ENCODE measurements at places on chromosomes 6 and 20. TPM values are rescaled to one million over a fixed set of nuclear protein-coding genes. Genes with fewer than 3 reads are reported as not detected.

The MAPK13 gene
- total RNA-seq, result 52.9 TPM

The SLC26A8 gene
- total RNA-seq, result not detected

The AP5S1 gene
- total RNA-seq, result 13.7 TPM

The CLDN20 gene
- not detected for total RNA-seq

The MMUT gene
- 13.0 TPM for total RNA-seq

The IMPG1 gene
- not detected for total RNA-seq

The EDN1 gene
- total RNA-seq, result 59.8 TPM

The SRMS gene
- total RNA-seq, result 0.48 TPM

The PGBD1 gene
- 6.6 TPM for total RNA-seq

The PGC gene
- not detected for total RNA-seq

The TBX18 gene
- 0.46 TPM for total RNA-seq

The LRRN4 gene
- total RNA-seq, result 71.2 TPM

The MAN1A1 gene
- 11.0 TPM for total RNA-seq

The TNNC2 gene
- total RNA-seq, result not detected

The PNLDC1 gene
- total RNA-seq, result not detected

The FGD2 gene
- 0.68 TPM for total RNA-seq

The GPSM3 gene
- total RNA-seq, result 20.8 TPM

The NOX3 gene
- total RNA-seq, result not detected

The TRIM10 gene
- not detected for total RNA-seq

The KHDC1L gene
- not detected for total RNA-seq

The F13A1 gene
- 1.6 TPM for total RNA-seq

The CUL7 gene
- total RNA-seq, result 28.1 TPM

The BNIP5 gene
- 0.07 TPM for total RNA-seq

The HAO1 gene
- not detected for total RNA-seq

The BTN1A1 gene
- total RNA-seq, result not detected

The THBD gene
- total RNA-seq, result 17.1 TPM

The DNAH8 gene
- total RNA-seq, result not detected

The PACRG gene
- total RNA-seq, result 1.7 TPM

The DSP gene
- 220 TPM for total RNA-seq

The SYCP2 gene
- total RNA-seq, result 1.0 TPM

The DLL1 gene
- total RNA-seq, result 4.2 TPM

The PDE7B gene
- 0.34 TPM for total RNA-seq

The TRIM15 gene
- total RNA-seq, result not detected

The CCR6 gene
- 0.41 TPM for total RNA-seq

The UNC5CL gene
- total RNA-seq, result 1.8 TPM

The SLC22A16 gene
- 0.71 TPM for total RNA-seq

The BPIFB1 gene
- not detected for total RNA-seq

Measured in kidney epithelial cell (primary cell).